ENCODE measurements at places on chromosomes 11 and 22.

GRCh38 chr11:115385226-115385625, 119.0 kb downstream of the CADM1 start:
- DNase-seq = no peak

- no peak for DNase-seq
Observed at GRCh38 chr11:2742201-2742600, 42.4 kb upstream of the KCNQ1OT1 start.

- DNase-seq = no peak
Observed at GRCh38 chr11:3103076-3103475, 45.9 kb upstream of the CARS1 start.

DNA sequence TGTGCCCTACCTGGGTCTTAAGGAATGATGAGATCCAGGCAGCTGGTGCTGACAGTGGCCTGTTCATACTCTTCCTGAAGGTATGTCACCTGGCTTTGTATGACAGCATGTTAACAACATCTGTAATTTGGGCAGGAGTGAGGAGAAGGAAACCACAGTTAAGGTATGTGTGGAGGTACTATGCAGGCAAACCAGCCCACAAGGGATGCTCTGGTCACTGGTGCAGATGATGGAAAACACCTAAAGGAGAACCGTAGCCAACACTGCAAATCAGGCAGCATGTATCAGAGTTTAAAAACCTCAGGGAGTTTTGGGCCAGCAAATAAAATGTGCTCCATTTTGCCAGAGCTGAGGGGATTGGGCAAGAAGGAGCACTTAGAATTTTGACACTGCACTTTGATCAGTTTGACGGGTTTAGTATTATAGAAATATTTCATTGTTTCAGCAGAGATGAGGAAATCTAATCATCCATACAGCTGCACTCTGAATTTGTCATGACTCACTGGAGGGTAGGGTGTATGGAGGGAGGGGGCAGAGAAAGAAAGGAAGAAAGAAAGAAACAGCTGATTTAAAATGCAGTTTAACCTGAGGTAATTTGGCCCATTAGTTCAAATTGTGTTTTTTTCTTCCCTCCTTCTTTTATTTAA, 260.9 kb downstream of the KIRREL3 start:
- no peak for DNase-seq

- no peak for DNase-seq
Observed at GRCh38 chr11:106012744-106013143, 9.3 kb downstream of the MSANTD4 start.

DNA sequence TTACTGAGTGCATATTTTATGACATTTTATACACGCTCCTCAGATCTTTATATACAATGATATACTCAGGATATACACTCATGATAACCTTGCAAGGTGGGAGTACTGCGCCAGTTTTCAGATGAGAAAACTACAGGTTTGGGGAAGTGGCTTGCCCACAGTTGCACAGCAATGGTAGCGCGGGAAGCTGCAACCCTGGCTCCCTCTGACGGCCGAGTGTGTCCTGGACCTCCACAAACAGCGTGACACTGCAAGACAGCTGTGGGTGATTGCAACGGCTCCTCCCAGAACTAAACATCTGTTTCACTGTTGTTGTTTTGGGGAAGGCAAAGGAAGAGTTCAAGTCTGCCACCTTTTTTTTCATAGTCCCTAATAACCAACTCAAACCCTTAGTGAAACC, 47.0 kb downstream of the PACSIN2 start:
- DNase-seq = no peak

DNA sequence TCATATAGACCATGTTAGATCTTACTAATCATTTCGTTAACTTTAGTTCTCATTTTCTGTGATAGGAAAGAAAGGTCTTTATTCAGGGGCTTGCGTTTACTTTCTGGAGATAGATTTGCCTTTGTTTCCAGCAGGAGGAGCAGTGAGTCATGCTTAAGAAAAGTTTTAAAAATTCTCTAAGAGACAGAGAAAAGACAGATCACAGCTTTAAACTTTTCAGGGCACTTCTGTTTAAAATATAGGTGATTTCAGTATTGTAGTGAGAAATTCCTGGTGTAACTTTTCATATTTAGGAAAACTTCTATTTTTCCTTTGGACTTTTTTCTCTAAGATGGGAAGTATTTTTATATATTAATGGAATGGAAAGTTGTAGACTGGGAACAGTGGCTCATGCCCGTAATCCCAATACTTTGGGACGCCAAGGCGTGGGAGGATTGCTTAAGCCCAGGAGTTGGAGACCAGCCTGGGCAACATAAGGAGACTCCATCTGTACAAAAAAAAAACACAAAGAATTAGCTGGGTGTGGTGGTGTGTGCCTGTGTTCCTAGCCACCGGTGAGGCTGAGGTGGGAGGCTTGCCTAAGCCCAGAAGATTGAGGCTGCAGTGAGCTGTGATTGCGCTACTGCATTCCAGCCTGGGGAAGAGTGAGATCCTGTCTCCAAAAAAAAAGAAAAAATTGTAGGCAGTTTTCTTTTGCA, 60.3 kb downstream of the ATXN10 start:
- DNase-seq = no peak

DNA sequence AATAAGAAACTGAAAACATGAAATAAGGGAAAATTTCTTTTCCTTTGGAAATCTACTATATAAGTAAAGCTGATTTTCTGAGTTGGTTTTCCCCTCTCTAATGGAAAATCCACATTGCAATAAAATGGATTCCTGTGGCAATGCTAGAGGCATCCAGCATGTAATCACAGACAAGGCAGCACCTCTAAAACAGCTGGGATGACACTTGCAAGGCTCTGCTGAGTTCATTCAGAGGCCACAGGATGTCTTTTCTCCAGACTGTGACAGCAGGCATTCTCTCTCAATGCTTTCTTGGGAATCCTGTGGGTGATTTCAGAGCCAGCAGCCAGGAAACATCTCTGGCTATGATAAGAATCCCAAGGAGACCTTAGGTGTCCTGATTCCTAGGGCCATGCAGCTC, 201.3 kb upstream of the BLID start:
- DNase-seq = no peak

GRCh38 chr11:68541991-68542390, 81.4 kb downstream of the PPP6R3 start:
- DNase-seq = no peak

DNA sequence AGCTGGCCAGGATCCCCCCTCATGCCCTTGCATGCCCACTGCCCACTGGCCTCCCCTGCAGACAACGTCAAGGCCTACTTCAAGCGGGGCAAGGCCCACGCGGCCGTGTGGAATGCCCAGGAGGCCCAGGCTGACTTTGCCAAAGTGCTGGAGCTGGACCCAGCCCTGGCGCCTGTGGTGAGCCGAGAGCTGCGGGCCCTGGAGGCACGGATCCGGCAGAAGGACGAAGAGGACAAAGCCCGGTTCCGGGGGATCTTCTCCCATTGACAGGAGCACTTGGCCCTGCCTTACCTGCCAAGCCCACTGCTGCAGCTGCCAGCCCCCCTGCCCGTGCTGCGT, 7.9 kb downstream of the AIP start:
- no peak for DNase-seq

GRCh38 chr11:96091476-96091875, 167.6 kb upstream of the MTMR2 start:
- DNase-seq = no peak

DNA sequence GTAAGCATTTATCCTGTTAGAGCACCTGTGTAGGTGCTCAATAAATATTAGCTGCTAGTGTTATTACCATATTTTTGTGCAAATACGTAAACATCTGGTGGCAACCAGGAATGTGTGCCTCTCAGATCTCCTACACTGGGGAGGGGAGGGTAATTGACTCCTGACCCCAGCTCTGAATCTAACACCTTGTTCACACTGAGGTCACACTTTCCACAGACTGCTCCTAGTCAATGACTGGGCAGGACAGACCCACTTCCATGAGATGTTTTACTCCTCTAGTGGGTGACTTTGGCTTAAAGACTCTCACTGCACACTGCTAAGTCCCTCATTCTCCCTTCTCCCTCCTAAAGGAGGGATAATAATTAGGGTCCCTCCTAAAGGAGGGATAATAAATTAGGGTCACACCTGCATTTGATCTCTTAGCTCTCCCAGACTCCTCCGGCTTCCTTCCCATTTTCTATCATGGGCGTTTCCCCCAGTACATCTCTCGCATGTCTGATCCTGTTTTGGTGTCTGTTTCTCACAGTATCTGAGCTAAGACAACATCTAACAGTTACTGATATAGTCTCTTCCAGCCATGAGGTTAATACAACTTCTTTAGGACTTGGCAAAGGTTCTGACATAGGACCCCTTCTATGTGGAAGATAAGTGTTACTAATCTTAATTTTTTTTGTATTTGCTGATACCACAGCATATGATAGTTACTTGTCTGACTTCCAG, 8.0 kb downstream of the CSTPP1 start:
- DNase-seq = no peak

All from stimulated activated CD4-positive, alpha-beta T cell treated with anti-CD3 and anti-CD28 coated beads, Interleukin-12 subunit alpha, Interleukin-12 subunit beta, amount 100 ng/mL, for 24 hours (primary cell).